8988T (cell line): ENCODE measurements at places on chromosomes 16 and 17.
A peak's percentile ranks its signal among the peaks of the same experiment; 100 is the strongest.

GRCh38 chr16:85220125-85220839 is 108.0 kb upstream of the CIBAR2 start:
- DNase-seq, result no peak

DNA sequence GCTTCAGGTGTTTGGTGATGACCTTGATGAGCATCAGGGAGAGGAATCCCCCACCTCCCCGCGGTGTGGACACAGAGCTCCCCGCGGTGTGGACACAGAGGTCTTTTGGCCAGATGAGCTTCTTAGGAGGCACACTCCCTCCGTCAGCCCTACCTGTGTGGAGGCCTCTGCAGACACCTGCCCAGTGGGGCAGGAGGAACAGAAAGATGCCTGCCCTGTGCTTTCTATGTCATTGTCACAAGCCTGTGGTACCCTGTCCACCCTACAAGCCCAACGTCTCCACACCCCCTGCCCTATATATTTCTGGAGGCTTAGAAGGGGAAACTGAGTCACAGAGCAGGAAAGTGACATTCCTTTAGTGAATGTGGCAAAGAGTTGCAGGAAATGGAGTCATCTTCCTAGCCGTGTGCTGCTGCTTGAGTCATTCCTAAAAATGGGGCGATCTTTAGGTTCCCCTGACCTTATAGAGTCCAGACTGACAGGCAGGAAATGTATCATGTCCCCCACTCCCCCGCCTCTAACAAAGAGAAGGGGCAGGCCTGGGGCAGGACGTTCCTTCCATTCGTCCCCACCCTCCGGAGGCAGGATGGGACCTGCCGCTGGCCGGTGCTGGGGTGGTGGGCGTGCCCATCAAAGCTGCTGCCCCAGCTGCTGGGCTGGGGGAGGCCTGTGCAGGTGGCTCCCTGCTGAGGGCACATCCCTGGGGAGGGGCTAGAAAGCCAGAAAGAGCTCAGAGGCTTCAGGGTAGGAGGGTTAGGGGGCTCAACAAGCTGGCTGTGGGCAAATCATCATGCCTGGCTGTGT is 1.0 kb upstream of the C16orf74 start:
- DNase-seq, result peak; percentile 75

DNA sequence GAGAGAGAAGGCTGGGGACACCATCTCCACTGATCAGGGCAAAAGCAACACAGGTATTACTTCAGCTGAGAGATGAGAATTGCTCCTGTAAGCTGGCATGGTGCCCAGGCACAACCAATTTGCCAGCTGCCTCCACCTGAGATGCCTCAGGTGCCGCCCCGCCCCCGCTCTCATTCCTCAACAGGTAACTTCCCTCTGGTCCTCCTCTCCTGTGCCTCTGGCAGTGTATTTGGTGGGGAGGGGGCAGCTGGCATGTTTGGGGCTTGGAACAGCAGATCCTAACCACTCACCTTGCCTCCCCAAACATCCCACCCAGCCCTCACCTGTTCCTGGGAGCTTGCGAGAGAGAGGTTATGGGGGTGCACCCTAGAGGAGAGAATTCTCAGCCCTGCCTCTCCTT is 2.9 kb upstream of the SRCIN1 start:
- DNase-seq, result no peak

- no peak for DNase-seq
These were observed 3.3 kb downstream of the RPL13 start for GRCh38 chr16:89563639-89564392.

- DNase-seq, result no peak
These were observed 7.6 kb upstream of the TPPP3 start for GRCh38 chr16:67400901-67401300.

GRCh38 chr16:11551842-11552241 is 34.9 kb downstream of the LITAF start:
- DNase-seq, result no peak

DNA sequence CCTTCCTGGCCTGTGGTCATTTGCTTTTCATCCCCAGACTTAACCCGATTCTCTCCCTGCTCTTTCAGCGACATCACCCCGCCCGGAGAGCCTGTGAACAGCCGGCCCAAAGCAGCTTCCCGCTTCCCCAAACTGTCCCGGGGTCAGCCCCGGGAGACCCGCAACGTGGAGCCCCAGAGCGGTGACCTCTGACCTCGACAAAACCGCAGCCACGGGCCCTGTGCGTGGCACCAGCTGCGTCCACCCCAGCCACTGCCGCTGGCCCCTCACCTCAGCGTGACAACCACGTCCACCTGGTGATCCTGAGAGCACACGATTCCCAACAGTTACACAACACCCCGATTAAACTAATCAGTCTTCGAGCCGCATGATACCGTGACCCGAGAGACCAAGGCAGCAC is 235.2 kb downstream of the CPPED1 start:
- DNase-seq, result no peak

DNA sequence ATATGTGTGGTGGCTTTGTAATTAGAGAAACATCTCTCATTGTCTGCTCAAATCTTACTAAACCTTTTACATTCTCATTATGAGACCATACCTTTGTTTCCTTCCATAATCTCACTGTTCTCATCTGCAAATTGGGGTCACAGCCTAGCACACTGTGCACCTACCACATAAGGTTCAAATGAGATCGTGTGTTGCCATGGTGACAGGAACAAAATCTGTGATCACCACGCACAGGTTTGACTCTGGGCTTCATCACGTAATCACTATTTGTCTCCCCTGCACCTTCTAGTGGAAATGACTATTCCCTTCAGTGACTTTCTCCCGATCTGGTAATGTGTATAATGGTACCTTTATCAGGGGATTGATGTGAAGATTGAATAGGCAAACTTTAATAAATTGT is 26.1 kb downstream of the CDH8 start:
- DNase-seq, result no peak

DNA sequence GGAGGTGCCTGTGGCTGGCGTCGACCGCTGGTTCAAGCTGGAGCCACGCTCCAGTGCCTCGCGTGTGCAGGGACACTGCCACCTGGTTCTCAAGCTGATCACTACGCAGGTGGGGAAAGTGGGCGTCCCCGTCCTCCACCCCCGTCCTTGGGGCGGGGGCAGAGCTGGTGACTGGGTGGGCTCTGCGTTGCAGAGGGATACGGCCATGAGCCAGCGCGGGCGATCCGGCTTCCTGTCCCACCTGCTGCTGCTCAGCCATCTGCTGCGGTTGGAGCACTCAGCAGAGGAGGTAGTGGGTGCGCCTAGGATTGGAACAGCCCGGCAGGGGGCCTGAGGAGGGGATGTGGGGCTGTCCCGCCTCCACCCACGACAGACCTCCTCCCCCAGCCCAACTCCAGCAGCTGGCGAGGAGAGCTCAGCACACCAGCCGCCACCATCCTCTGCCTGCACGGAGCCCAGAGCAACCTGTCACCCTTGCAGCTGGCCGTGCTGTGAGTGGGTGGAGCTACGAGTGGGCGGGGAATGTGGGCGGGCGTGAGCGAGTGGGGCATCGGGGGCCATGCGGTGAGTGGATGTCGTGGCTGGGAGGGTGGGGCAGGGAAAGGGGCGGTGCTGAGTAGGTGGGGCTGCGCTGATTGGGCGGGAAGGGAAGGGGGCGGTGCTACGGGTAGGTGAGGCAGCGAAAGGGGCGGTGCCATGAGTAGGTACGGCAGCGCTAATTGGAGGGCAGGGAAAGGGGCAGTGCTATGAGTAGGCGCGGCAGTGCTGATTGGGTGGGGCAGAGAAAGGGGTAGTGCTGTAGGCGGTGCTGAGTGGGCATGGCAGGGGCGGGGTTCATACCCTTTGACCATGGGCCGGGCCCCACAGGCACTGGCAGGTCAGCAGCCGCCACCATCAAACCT is 8.9 kb downstream of the TSR3 start:
- peak; percentile 99 for DNase-seq

DNA sequence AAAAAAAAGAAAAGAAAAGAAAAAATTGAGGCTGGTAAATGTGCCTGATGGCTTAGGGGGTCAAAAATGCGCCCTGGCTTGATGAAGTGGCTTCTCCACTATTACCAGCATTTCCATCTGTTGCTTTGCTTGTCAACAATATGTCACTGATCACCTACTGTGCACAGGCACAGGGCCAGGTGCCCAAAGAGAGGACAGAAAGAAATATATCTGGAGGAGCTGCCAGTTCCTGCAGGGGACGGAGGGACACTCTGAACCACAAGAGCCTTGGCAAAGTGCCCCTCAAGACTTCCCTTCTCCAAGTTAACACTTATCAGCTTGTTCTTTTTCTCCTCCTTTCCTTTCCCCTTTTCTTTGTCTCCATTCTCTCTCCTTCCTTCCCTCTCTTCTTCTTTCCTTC is 34.7 kb downstream of the GINS3 start:
- DNase-seq, result no peak

DNA sequence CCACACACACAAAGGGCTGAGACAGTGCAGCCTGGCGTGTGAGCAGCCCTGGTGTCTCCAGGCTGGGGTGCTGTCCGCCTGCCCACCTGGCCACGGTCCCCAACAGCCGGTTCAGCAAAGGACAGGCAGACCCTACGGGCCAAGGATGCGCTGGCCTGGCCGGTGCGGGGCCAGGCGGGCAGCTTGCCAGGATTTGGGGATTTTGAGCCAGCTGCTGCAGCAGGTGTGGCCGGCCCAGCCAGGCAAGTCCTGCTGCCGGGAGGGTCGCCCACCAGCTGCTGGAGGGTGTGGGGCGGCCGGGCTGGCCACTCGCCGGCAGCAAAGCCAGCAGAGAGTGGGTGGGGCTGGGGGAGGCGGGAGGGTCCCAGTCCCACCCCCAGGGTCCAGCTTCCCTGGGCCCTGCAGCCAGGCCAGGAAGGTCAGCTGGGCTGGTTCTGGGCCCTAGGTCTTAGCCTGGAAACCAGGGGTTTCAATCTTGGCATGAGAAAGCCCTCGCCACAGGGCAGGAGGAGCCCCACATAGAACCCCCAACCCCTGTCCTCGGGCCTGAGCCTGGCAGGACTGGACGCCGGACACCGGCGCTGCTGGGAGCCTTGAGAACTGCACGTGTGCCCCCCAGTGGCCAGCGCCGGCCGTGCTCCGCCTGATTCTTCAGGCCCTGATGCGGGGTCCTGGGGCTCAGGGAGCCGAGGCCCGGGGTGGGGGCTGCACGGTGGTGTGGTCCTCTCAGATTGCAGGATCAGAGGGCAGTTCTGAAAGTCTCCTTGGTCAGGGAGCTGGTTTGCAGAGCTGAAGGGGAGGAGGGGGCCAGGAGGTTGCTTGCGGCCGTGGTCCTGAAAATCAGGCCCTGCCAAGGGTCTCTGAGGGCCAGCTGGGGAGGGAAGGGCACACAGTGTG is 17.6 kb upstream of the SSTR5 start:
- peak; percentile 89 for DNase-seq

DNA sequence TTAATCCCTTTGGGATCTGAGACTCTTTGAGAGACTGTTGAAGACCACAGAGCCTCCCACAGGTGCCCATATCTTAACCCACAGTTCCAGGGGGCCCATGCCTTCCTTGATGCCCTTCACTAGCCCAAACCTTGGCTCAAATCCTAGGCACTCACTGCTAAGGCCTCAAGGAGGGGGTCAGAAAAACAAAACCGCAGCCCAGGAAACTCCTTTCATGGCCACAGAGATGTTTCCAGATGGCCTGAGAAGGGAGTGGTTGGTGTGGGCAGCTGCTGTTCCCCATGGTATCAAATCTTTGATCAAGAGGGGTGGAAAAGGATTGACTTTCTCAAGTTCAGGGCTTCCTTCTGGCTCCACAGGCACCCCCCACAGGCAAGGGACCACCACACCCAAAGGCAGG is 44.7 kb downstream of the CDH1 start:
- DNase-seq, result no peak

- DNase-seq, result no peak
These were observed 461 bp downstream of the LRRC46 start for GRCh38 chr17:47831934-47832327.

DNA sequence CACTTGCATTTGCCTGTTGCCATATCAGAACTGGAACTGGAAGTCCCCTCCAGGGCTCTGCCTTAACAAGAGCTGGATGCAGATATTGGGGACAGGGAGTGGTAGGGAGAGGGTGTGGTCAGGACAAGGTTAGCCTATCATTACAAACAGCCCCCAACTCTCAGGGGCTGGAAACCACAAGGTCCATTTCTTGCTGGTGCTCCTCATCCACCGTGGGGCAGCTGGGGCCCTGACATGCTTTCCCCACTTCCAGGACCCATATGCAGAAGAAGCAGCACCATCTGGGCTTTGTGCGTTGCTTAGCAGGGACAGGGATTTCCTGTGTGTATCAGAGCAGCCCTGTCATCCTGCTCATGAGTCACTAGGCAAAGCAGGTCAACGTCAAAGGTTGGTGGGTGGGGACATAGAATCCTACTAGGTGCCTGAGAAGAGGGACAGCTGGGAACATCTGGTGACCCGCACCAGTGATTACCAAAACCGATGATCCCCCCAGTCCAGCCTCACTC is 26.9 kb downstream of the RGS9 start:
- DNase-seq, result no peak

GRCh38 chr17:17139972-17140589 is 66.1 kb downstream of the PLD6 start:
- no peak for DNase-seq

DNA sequence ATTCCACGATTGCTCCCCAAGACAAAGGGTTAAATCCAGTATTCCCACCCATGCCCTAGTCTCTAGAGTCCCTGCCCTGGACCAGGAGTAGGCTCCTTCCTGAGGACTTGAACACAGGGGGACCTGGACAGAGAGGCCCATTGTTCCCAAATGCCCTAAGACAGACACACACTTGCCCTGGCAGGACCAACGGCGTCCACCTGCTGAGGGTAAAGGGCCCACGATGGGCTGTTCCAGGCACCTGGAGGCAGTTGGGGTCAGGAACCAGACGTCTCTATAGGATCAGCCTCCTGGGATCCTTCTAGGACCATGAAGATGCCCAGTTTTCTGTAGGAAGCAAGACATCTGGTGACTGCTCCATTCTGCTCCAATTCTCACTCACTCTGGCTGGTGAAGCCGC is 39.3 kb downstream of the TNFRSF13B start:
- no peak for DNase-seq

- no peak for DNase-seq
These were observed 223.7 kb upstream of the AXIN2 start for GRCh38 chr17:65785109-65785508.

DNA sequence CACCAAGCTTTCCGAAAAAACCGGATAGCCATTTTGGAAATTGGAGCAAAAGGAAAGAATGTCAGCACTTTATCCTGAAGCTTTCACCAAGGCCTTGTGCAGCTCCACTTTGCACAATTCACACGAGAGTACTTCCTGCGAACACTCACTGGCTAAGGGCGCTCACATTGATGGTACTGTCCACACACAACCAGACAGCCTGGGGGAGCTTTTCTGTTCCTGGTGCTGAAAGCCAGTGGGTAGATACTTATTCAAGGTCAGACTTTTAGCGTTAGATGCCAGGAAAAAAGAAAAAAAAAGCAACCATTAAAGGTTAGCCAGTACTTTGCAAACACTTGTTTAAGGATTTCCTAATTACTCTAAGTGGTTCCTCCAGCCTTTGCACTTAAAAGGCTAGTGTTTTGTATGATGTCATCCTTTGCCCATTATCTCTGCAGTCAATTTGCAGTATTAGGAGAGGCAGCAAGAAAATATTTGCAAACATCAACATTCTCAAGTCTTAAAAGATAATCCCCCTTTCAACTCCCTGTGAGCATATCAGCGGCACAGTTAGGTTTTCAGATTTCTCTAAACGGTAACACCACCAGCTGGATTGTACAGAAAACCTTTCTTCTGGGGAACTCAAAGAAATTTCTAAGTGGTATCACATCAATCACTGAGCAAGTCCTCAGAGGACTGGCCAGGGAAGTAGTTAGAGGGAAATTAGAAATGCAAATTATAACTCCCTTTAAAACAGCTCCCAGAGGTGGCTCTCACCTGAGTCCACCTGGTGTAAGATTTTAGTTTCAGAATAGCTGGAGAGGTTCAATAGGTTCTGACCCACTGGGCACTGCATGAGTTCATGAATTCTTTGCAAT is 243.4 kb upstream of the IRX5 start:
- no peak for DNase-seq
